ENCODE measurements at places on chromosomes 5 and 9.

DNA sequence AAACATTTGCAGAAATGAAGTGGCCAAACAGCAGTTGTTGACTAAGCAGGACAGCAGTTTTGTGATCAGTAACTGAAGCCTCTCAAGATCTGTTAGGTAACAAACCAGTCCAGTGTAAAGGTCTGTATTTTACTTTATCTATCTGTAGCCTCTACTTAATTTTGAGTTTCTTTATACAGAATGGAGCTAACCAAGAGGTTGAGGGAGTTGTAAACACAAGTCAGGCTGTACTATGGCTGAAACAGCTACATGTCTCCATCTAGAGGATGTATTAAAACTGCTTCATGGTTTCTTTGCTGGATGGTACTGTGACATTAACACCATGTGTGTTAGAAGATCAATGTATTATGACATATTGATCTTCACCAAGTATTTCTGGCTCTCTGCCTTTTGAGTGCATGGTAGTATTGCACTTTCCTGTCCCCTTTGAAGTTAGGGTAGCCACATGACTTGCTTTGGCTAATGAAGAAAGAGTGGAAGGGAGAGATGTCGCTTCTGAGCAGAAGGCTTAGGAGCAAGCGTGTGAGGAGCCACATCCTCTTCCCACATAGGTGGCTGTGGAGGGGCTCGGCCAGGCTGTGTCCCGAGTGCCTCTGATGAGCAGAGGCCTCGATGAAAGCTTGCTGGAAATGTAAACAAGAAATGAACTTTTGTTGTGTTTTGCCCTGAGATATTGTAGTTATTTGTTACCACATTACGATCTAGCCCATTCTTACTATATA lies 105.6 kb upstream of the PCA3 start:
- peak; percentile 83 for DNase-seq

DNA sequence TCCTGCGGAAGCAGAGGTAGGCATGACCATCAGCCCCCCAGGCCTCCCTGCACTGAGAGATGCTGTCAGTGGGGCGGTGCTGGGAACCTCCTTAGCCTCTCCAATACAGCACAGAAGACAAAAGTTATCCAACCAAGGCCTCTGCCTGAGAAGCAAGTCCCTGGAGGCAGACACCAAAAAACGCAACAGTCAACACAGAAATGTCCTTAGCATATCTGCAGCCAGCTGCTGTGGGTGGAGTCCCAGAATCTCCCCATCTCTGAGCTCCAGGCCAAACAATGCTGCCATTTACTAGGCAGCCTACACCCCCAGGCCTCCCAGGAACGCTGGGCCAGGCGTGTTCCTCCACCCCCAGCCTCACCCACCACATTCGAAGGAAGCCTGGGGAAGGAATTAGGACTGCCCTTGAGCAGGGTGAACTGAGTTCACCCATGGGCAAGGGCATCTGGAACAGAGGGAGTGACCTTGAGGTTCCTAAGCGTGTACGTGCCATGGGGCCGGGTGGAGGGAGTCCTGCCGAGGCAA lies 43.7 kb downstream of the STK10 start:
- peak; percentile 34 for DNase-seq

- no peak for DNase-seq
These were observed 81.5 kb downstream of the GALNT10 start for GRCh38 chr5:154271936-154272514.

- DNase-seq: no peak
These were observed 2.6 kb downstream of the ENTPD2 start for GRCh38 chr9:137051145-137051724.

DNA sequence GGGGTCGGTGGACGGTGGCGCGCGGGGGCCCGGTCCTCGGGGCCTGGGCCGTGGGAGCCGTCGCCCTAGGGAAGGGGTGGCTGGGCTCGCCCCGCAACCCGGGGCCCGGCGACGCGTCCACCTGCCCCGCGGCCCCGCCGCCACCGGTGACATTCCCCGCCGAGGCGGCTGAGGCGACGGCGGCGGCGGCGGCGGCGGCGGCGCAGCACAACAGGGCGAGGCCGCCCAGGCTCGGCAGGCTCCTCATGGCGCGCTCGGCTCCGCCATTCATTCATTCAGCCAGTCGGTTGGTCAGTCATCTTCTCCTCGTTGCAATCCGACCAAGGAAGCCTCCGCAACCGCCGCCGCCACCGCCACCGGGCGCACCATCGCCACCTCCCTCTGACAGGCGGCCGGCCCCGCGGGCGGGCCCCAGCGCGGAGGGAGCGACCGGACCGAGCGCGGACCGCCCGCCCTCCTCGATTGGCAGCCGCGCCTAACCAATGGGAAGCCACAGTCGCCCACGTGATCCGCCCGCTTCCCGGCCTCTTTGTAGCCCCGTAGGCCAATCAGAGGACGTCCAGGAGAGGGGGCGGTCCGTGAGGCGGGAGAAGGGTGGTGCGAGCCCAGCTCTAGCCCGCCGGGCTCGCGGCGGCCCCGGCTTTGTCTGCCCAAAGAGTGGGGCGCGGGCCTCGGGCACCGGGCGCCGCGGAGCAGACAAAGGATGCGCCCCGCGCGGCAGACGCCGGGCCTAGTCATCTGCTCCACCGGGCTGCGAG lies at the start of gene MEGF9:
TSS of gene MEGF9 (minus strand) at position 383 of the 758 bp plus-strand sequence. CDS start at position 271, 112 bp downstream.
- DNase-seq: peak; percentile 99

All from adipocyte (in vitro differentiated cells).